SW 1271 (cell line): ENCODE measurements at places on chromosomes 11 and 22.

DNA sequence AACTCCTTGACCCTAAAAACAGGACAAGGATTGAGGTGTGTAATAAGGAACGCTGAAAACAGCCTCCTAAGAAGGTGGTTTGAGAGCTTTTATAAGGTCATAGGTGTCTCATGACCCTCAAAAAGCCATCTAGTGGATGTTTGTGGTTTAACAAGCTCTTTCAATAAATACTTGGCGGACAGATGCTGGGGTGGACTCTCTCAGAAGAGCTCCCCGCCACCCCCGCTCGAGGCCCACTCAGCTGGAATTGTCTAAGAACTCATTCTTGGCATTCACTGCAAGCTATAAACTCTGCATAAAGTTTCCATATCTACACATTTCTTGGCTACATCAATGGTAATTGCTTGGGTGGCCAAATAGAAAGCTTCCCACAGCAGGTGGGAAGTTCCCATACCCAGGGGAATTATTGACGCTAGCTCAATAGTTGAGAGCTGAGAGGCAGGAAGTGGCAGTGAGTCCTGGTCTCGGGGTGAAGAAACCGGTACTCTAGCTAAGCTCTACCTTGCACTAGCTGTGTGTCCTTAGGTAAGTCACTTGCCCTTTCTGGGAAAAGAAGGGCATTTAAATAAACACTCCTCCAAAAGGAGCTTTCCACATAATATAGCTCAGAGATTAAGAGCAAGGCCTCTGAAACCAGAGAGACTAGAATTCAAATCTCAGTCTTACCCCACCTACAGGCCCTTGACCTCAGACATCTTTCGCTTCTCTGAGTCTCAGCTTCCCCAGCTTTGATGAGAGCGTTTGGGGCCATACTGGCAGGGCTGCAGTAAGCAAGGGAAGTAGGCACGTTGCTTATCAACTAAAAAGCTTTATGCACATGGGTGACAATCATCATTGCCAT lies 6.4 kb downstream of the MS4A15 start:
- no peak for DNase-seq

DNA sequence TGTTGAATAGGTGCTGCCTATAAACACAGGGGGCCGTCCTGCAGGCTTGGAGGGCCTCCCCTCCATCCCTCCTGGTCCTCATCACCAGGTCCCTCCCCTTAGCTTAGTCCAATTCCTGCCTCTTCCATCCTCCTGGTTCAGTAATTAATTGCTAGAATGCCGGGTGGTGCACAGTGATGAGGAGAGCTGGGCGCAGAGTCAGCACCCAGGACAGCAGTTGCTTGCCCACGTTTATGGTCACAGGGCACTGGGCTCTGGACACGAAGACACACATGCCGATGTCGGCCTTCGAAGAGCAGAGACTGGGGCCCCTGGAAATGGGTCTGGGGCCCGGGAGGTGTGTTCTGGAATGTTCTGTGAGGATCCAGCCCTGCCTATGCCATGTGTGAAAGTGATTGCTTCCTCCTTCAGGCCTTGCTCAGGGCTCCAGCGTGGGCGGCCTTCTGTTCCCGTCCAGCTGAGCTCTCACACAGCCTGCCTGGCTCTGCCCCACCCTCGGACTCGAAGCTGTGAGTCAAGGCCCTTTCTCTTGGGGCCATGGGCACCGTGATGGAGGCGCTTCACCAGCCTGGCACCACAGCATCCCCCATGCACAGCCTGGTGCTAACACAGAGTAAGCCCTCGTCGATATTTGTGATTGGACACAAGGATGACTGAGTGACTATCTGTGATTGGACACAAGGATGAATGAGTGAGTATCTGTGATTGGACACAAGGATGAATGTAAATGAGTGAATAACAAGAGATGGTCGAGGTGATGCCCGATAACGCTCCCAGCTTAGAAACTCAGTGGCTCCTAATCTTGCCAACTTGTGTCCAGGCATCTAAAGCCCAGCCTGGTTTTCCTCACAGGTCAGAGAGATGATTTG lies 884.7 kb downstream of the BRD1 start:
- no peak for DNase-seq

DNA sequence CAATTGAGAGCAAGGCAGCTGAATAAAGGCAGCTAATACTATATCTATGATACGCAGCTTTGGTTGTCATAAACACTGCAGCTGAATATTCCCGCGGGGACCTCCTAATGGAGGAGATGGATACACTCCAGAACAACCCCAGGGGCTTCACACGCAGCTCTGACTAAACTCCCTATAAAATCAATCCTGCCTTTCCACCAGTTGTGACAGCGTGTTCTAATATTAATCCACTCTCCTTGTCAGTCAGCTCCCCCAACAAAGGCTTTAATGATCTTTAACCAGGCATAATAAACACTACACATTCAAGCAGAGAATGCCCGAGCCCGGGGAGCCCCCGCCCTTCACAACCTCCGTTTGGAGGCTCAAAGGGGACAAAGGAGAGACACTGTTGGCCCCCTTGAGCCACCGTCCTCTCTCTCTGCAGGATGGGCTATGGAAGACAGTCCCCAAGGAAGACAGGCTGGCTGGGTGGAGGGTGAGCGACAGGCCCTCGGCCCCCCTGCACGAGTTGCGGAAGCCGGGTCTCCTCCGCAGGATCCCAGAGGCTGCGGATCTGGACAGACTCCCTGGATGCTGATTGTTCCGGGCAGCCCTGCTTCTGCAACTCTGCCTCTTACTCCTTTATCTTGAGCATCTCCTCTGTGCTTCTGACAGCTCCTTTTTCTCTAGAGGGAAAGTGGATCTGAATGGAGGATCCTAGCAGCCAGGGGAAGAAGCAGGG lies 565.2 kb downstream of the BUD13 start:
- no peak for DNase-seq

- DNase-seq, result no peak
Observed at GRCh38 chr11:102576350-102576749, 45.8 kb upstream of the MMP7 start.

GRCh38 chr22:49666146-49666809 lies 161.4 kb downstream of the BRD1 start:
- DNase-seq, result no peak

- no peak for DNase-seq
Observed at GRCh38 chr11:33384220-33384619, 127.0 kb downstream of the HIPK3 start.
